Ammon's horn (tissue), 1 donor: ENCODE measurements at places on chromosomes 5 and 9.

GRCh38 chr9:8652255-8652654, 852.7 kb upstream of the DMAC1 start:
- DNase-seq = peak; percentile 43

DNA sequence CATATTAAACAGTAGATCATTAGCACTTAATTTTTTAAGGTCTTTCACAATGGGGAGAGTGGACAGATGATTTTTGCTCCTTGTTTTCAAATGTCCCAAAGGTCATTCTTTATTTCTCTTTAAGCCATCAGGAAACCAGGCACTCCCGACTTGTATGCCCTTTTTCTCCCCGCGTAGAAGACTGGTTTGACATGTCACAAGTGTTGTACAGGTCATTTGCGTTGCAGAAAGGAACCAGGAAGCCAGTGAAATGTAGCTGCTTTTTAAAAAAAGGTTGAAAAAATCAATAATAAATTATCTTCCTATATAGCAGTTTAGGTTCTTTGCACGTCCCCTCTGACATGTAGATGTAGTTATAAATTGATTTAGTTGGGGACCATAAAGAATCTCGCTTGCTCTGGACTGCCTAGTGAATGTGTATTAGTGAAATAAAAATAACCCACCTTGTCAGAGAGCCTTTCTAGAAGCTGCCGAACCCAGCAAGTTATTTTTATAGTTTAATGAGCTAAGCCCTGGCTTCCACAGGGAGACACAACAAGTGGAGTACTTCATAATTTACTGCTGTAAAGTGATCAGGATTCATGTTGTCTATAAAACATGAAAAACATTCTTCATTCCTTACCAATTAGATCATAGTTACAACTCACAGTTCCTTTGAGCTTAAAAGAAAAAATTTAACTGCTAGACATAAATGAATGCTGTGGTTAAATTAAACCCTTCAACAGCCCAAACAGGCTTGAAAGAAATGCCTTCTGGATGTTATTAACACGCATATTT, 404.6 kb downstream of the CSNK1G3 start:
- no peak for DNase-seq

DNA sequence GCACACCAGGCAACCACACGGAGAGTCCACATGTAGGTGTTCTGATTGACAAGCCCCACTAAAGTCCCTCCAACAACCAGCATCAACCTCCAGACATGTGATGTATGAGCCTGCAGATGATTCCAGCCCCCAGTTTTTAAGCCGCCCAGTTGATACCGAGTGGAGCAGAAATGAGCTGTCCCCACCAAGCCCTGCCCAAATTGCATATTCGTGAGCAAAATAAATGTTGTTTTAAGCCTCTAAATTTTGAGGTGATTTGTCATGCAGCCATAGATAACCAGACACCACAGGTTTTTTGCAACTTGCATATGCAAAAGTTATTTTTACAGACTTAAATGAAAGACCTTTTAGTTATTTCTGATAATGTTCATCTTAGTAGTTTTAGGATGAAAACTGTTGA, 187.7 kb downstream of the PIK3R1 start:
- DNase-seq = no peak

DNA sequence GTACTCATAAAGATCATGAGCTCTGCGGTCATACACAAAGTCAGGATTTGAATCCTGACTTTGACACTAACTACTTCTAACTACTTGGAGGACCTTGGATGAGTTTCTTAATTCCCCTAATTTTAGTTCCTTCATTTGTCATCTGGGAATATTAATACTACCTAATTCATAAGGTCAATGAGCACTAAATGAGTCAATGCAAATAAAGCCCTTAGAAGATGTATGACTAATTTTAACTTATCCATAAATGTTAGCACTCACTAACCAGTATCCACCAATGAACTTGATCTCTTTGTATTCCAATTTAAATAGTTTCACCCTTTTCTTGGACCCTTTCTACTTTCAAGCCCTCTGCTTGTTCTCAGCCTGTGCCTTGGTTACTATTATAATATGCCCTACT, 1106.4 kb downstream of the CDH18 start:
- no peak for DNase-seq

DNA sequence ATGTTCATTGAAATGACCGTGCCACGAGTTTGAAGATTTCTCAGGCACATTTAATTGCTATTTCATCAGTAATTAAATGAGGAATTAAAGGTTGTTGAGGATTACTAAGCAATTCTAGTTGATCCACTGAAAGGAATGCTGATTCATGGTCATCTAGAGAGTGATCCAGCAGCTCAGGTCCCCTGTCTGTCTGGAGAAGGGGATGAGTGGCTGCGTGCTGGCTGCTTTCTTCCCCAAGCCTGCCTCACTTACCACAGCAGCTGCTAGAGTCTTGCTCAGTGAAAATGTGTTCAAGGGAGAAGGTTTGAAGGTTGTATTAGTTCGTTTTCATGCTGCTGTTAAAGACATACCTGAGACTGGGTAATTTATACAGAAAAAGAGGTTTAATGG, 7.8 kb upstream of the TGFBI start:
- DNase-seq = no peak

DNA sequence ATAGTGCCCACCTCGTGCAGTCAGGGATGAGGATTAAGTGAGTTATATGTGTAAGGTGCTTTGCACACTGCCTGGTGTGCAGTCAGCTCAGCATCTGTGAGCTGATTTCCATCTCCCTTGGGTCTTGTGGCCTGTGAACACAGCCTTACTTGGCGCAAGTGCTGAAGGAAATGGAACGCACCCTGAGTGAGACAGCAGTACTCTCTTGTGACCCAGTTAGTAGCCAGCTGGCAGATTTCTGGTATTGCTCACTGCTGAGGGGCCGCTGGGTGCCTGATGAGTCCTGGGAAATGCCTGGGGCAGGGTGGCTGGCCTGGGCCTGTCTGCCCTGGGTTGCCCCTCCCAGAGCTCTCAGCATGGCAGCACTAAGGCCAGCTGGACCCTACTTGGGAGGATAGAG, 90.9 kb upstream of the BOD1 start:
- DNase-seq = peak; percentile 43

DNA sequence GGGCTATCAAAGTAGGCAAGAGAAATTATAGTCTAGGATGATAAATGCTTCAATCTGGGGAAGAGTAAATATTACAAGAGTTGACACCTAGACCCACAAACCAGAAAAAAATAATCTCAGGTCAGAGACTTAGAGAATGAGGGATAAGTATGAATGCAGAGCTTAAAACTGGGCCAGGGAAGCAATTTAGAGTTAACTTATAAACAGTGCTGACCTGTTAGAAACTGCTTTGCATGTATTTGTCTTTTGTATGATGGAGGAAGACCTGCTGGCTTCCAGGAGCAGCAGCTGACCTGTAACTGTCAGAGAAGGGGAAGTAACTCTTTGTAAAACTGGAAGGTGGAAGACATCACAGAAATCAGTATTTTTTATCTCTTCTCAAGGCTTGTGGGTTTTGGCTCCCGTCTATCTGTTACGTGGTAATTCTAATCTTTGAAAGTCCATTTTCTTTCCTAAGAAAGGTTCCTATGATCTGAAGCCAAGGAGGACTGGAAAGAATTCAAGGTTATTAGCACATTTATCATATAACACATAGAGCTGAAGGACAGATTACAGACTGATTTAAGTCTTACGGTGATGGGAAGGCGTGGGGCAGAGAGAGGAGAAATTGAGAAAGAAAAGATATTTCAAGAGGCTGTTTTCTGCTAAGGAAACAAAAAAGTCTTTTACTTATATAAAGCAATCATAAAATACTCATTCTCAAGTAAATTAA, 114.7 kb upstream of the ADAMTS19 start:
- no peak for DNase-seq

GRCh38 chr9:82188817-82189216, 200.2 kb downstream of the SPATA31D1 start:
- no peak for DNase-seq

DNA sequence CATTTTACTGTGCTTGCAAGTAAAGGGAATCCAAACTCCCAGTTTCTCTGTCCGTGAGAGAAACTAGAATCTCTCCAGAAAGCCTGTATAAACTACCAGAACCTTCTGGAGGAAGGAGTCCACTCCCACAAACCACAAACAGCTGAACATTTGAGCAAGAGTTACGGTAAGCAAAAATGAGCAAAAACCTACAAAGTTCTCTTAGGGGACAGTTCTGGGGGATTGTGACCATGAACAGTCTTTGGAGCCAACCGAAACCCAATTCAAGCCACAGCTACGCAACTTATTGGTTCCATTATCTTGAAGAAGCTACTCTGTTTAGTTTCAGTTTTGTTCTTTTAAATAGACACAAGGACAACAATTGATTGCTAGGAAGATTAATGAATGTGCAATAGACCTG, 330.6 kb downstream of the ASTN2 start:
- DNase-seq = no peak

- DNase-seq = no peak
These were observed 947 bp upstream of the MARCHF3 start for GRCh38 chr5:127031147-127031862.

- DNase-seq = no peak
These were observed 376.8 kb downstream of the IRX2 start for GRCh38 chr5:2374703-2375102.

- no peak for DNase-seq
These were observed 178.0 kb downstream of the SYK start for GRCh38 chr9:90979639-90980038.

DNA sequence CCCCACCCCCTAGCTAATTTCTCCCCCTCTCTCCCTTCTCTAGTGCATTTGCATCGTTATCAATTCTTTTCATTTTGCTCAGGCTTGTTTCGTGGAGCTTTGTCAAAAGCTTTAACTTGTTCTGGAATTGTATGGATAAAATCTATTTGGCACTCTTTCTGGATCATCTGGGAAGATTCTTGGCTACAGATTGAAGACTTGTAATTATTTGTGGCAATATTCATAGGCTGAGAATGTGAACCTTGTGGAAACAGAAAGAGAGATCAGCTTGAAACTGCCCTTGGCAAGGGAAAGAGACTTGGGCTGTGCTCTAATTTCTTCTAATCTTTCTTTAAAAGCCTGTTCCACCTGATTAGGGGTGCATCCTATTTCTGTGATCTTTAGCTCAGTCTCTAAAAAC, 340.6 kb upstream of the DAB2 start:
- no peak for DNase-seq

GRCh38 chr5:109468737-109469420, 59.1 kb upstream of the PJA2 start:
- peak; percentile 97 for DNase-seq

DNA sequence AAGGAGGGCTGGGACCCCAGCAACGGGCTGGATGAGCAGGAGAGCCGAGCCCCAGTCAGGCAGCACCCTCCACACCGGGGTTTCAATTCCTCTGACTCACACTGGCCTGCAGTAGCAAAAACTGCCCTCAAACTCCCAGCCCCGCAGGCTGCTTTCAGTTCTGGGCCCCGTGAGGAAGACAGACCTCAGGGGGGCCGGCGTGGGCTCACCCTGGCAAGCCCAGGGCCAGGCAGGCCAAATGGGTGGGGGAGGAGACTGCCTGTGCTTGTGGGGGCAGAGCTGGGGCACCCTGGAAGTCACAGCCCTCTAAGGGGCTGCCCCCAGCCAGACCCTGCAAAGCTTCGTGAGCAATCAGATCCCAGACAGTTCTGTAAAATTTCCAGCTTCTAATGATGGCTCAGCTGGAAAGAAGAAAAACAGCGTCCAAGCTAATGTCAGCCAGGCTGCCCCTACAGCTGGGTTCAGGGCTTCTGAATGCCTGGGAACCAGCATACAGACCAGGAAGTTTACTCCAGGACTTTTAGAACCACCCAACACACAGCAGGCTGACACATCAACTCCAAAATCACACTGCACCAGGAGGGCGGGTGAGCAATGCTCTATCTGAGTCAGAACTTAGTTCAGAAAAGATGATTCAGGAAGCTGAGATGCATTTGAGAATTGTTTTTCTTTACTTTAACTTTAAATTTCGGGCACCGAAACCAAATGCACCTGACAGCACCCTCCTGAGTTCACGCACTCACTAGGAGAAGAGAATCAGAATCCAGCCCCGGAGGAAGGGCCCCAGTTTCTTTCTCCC, 34.7 kb downstream of the LPCAT1 start:
- no peak for DNase-seq

DNA sequence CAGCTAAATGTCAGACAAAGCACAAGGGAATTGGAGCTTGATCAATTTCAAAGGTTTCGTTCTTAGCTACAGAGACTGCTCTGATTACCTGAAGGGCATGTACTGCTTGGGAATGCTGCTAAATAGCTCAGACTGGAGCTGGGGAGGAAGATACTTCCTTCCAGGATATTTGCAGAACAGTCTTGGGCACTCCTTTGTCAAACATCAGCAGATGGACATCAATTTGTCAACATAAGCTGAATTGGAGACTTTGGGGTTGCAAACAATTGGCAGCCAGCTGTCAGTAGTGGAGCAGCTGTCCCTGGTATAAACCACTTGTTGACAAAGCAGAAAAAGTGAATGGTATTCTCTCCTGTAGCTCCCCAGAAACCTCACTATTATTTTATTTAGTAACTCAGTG, 182.0 kb downstream of the CCDC192 start:
- peak; percentile 21 for DNase-seq

DNA sequence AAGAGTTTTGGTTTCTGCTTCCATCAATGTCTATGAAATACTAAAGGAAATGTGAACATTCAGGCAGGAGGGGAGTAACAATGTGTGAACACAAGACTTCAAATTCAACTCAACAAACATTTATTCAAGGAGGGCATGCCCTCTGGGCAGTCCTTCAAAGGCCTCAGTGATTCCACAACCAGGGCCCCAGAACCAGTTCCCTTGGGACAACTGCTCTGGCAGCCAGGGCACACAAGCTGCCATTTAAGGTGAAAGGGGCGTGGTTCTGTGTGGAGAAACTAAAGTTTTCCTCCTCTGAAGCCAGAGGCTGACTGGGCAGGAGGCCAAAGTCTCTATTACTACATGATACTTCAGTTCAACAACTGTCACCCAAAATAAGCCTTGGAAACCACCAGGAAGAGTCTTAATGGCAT, 3.2 kb downstream of the RBM18 start:
- DNase-seq = peak; percentile 6

- no peak for DNase-seq
These were observed 124.7 kb upstream of the SEMA6A start for GRCh38 chr5:116699332-116699731.

GRCh38 chr5:144128844-144129243, 41.6 kb downstream of the YIPF5 start:
- no peak for DNase-seq

DNA sequence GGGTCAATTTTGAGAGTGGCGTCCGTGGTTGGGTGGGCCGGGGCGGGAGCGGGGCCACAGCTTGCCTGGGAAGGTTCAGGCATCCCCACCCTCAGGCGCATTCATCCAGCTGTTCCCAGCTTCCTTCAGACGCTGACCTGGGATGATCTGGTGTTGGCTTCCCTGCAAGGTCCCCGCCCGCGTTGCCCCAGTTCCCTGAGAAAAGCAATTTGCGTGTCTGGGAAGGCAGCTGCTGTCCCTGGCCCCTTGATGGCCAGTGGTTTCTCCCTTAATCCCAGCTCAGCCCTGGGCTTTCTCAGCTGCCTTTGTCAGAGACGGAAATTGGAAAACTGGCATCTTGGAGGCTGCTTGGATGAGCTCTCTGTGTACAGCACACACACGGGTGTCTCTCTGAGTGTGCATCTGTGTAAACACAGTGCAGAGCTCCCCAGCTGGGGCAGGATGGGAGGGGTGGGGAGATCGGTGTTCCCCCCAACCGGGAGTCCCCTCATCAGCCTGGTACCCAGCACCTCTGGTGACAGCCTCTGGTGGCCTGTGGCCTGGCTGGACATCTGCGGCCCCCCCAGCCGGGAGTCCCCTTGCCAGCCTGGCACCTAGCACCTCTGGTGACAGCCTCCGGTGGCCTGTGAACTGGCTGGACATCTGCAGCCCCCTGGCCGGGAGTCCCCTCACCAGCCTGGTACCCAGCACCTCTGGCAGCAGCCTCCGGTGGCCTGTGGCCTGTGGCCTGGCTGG, 94.0 kb downstream of the COL5A1 start:
- DNase-seq = no peak

- no peak for DNase-seq
These were observed 9.3 kb downstream of the SFXN1 start for GRCh38 chr5:175487514-175488222.
